Stimulated activated CD4-positive, alpha-beta T cell treated with anti-CD3 and anti-CD28 coated beads, Interleukin-15, amount 100 ng/mL, for 24 hours (primary cell): ENCODE measurements at places on chromosomes 3 and 15.
A peak's percentile ranks its signal among the peaks of the same experiment; 100 is the strongest.

DNA sequence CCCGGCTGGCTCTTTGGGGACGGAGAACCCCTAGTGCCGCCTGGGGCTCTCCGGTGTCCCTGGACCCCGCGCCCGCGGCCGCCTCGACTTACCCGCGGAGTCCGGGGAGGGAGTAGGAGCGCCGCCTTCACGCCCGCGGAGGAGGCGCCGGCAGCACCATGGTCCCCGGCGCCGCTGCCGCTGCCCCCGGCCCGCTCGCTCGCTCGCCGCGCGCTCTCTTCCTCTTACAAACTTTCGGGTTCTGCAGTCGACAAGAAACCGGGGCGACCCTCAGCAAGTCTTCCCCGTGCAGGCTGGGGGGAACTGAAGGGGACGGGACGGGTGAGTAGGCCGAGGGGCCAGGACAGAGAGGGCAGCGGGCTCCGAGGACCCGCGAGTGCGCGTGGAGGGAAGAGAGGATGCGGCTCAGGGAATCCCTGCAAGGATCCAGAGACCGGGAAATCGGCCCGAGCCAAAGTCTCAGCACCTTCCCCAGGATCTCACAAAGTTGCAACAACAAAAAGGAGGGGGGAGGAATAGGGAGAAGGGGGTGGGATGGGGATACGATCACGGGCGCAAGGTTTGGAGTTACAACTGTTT is 2.0 kb downstream of the FOXP1 start:
- peak; percentile 52 for DNase-seq

DNA sequence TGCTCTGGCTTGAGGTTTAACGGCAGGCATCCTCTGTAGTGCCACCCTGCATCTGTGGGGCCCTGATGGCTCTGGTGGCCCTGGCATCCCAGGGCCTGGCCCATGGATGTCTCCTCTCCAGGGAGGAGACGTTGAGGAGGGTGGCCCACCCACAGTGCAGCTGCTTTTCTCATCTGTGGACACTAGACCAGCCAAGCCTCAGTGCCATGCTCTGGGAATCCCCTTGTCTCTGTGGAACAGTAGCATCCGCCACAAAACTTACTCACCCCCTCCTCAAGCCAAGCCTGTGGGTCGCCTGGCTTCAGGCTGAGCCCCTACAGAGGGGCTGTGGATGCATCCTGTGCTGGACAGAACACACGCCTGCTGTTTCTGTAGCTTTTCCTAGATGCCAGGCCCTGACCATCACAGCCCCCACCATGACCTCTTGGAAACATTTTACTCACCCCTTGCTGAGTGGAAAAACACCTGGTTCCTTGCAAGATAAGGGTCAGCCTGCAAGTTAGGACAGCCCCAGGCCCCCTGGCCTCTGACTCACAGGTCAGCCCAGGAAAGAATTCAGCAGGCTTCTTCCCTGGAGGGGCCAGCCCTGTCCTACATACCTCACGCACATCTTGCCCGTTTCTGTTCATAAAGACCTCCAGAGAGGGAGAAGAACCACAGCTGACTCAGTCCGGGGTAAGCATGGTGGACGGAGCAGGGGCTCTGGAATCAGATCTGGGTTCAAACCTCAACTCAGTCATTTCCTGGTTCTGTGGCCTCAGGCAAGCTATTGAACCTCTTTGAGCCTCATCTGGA is 19.0 kb downstream of the PAK6 start:
- DNase-seq: no peak

DNA sequence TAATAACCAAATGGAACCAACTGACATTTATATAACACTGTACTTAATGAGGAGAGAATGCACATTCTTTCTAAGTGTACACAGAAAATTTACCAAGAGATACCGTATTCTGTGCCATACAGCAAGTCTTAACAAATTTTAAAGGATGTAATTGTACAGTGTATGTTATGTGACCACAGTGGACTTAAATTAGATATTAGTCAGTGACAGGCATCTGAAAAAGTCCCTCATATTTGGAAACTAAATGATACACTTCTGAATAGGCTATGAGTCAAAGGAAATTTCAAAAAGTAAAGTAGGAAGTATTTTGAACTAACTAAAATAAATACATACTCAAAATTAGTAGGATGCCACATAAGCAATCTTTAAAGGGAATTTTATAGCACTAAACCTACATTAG is 59.6 kb upstream of the P3H2 start:
- DNase-seq: no peak

GRCh38 chr3:151869181-151869580 is 4.3 kb upstream of the SUCNR1 start:
- no peak for DNase-seq

DNA sequence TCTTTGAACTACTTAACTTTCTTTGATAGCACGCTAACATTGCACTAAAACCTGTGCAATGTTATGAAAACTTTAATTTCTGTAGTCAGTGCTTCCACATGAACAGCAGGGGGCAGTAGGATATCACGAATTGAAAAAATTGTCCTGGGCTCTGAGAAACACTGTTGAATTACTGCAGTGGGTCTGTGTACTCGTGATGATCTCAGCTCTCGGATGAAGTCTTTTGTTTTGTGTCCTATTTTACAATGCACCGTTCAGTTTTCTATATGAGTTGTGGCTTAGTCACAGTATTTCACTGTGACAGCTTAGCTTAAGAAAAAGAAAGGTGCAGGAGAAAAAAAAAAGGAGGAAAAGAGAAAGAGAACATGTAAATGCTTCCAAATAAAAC is 141.3 kb upstream of the CCDC54 start:
- peak; percentile 26 for DNase-seq

DNA sequence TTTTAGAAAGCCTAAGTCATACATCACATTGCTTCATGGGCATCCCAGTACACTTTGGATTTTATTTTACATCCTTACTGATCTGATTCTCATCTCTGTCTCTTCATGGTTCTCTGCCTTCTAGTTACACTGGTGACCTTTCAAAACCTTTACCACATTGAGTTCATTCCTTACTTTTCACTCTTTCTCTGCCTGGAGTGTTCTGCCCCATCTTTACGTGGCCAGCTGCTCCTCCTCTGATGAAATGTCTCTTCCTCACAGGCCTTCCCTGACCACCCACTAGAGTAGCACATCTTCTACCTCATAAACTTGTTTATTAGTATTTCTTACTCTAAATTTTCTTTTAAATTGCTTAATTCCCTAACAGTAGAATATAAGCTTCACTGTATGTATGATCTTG is 17.7 kb downstream of the CTNNB1 start:
- no peak for DNase-seq

- DNase-seq: no peak
These were observed 498.7 kb downstream of the CNTN6 start for GRCh38 chr3:1591327-1592028.

DNA sequence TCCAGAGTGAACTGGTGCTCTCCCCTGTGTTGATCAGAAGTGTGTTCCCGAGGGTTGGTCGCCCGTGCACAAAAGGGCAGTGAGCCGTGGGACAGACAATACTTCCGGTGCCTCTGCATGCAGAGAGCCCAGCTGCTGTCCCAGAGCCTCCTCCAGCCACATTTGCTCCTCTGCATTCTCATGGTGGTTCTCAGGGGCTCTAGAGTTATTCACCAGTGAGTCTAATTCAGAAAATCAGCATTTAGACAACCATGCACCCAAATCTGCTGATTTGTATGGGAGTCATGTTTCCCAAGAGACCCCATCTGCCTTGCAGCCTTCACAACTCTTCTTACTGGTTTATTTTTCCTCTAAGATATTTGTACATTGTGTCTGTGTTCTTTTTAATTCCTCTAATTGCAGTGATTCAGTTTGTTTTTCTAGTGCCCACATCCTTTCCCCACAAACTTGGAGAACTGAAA is 107.0 kb upstream of the SPRED1 start:
- DNase-seq: no peak

- no peak for DNase-seq
These were observed 39.4 kb downstream of the SH3BP5 start for GRCh38 chr3:15292765-15293522.

DNA sequence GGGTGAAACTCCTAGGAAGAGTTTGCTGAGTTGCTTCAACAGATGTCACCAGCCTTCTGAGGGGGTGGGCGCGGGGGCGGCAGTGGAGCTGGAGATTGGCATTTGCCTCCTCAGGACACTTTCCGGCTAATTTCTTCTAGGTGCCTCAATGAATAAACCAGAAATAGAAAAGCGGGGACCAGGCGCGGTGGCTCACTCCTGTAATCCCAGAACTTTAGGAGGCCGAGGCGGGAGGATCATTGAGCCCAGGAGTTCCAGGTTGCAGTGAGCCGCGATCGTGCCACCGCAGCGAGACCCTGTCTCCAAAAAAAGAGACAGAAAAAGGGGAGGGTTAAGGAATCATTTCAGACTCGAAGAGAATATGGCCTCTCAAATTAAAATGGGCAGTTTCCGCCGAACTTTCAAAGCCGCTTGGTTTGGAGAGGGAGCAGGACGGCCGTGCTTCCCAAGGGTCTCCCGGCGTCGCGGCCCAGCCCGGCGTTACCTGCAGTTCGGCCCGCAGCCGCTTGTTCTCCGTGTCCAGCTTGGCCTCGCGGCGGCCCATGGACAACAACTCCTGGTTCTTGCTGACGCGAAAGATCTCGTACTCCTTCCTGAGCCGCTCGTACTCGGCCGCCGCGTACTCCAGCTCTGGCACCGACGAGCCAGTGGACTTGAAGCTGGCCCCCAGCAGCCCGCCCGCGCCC is 587 bp downstream of the NPHP3 start:
- DNase-seq: peak; percentile 16

DNA sequence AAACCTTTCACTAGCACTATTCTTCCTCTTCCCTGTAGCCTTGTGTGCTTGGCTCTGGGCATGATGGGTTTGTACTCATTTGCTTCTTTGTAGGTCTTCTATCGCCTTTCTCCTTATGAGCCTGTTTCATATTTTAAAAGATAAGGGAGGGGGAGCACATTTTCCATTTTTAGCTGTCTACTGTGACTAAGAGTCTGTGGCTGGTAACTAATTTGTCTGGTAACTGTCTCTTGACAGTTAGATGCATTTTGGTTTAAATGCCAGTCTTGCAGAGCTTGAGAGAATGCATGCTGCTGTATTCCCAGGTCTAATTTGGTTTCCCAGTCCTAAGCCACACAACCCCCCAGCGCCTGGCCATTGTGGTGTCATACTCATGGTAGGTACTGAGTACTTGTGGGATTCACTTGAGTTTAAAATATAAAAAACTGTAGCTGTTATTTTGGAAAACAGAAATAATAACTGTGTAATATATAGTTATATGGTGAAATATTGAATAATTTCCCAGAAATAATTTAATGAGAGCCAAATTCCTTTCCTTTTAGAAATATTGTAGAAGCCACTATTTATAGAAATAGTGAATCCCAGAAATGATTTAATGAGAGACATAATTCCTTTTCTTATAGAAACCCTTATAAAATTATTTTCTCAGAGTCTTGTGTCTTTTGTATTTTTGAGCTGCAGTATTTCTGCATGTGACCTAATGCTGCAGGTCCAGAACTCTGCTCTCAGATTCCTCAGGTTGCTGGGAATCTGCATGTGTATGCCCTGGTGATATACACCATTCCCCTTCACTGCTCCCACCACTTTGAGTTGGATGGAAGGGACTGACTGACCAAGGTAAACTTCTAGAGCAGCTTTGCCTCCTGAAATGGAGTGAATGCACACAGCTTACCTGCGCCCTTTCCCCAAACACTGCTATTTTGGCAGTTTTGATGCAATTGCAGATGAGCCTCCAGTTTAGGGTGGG is 13.9 kb upstream of the GPR171 start:
- no peak for DNase-seq

DNA sequence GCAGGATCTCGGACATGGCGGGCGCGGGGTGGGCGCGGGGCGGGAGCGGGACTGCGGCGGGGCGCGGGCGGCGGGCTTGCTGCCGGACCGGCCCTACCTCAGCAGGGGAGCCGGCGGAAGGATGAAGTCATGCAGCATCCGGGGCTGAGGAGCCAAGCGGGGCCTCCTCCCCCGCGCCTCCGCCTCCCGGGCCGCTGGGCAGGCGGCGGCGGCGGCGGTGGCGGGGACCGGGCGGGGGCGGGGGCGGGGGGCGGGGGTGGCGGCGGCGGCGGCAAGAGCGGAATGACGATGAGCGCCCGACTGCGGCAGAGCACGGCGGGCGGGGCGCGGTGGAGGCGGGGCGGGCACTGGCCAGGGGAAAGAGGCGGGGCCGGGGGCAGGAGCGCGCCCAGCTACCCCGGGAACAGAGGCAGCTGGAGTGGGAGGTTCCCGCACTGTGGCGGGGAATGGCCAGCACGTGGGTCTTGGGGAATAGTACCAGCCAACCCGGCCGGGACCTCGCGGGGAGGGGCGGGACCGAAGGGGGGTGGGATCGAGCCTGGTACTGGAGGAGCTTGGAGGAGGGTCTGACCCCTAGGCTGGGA is at the start of gene CAMK2N2:
CAMK2N2 (minus strand) TSS at position 284 of the 584 bp plus-strand sequence; CDS start at position 16, 268 bp downstream.
- DNase-seq: peak; percentile 78

DNA sequence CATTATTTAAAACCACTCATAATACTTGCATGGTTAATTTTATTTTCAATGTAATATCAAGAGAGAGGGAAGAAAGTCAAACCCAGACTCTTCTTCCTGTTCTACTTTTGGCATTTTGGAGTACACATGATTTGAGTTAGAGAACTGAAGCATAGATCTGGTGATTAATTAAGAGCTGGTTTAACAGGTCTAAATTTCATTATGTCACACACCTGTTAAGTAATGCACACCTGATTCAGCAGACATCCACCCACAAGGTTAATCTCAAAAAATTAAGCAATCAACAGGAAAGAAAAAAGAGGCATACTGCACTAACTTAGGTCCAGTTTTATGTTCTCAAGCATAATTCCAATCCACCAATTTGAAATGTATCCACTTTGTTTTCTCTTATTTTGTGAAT is 101.1 kb upstream of the ICE2 start:
- DNase-seq: no peak

GRCh38 chr3:197547306-197548011 is 8.3 kb downstream of the BDH1 start:
- no peak for DNase-seq

- DNase-seq: no peak
These were observed 247.9 kb upstream of the SLCO3A1 start for GRCh38 chr15:91605576-91605975.

GRCh38 chr3:30294241-30294667 is 312.1 kb upstream of the TGFBR2 start:
- DNase-seq: no peak

DNA sequence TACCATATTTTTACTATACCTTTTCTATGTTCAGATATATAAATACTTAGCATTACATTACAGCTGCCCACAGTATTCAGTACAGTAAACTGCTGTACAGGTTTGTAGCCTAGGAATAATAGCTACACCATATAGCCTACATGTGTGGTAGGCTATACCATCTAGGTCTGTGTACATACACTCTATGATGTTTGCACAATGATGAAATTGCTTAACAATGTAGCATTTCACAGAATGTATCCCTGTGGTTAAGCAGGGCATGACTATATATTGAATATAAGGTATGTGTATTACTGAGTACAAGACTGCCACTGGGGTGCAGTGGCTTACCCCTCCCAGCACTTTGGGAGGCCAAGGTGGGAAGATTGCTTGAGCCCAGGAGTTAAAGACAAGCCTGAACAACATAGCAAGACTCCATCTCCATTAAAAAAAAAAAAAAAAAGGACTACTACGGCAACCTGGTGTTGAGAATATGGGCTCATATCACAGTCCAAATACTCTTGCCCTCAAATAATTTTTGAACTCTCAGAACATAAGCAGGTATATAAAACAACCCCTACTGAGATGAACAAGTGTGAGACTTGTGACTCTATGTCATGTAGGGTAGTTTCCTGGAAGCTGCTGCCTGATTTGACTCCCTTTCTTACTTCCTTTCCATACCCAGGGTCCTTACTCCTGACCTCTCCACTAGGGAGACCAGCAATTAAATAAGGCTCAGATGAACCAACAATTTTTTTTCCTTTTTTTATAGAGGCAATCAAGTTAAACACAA is 4.8 kb downstream of the PPP1R14D start:
- DNase-seq: no peak

GRCh38 chr3:60339304-60339703 is 911.9 kb downstream of the FHIT start:
- DNase-seq: no peak
